Stimulated activated CD8-positive, alpha-beta memory T cell treated with anti-CD3 and anti-CD28 coated beads, Interleukin-4, amount 100 ng/mL, for 1 hour (primary cell): ENCODE measurements at places on chromosomes 4 and X.

DNA sequence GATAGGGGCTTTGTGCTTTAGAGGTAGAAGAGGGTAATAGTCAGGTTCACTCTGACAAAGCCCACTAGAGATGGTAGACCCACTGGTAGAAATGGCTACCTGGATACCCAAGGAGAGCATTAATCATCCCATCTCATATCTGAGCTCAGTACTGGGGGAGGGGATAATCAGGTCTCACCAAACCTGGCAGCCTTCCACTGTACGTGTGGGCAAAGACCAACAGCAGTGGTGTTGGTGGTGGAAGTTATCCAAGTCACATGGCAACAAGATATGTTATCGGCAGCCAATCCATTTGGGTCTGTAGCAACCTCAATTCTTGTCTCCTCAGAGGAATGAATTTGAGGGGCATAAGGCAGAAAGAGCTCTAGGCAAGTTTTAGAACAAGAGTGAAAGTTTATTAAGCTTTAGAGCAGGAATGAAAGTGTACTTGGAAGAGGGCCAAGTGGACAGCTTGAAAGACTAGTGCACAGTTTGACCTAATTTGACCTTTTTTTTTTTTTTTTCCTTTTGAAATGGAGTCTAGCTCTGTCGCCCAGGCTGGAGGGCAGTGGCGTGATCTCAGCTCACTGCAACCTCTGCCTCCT lies 67.0 kb upstream of the CXCL13 start:
- no peak for DNase-seq

DNA sequence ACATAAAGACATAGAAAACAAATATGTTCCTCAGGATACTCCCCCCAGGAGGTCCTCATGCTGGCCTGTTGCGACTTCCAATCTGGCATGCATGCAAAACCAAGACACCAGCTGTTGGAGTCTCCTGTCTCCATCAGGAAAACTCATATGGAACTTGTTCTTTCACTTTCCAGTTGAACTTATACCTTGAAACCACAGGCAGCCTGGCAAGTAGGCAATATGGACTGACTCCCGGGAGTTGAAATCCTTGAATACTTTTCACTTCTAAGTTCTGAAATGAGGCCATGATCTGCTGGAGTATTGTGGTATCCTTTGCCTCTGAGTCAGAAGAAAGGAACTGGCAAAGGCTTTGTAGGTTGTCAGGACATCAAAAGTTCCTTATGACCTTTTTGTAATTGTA lies 444.2 kb downstream of the IDS start:
- no peak for DNase-seq

DNA sequence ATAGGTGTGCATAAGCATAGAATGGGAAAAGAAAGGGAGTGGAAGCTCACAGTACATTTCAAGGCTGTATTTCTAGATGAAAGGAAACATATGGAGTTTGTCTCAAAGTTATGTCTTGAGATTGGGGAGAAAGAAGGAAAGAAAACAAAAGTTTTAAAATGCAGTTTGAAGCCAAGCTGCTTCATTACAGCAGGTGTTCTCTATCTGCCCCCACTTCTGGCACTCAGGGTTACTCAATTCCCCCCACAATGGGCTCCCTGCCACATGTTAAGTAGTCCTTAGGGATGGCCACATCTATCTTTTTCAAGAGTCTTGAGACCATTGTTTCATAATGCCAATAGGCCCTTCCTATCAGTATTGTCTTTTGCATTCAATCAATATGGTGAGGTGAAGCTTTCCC lies 367.4 kb upstream of the ANXA10 start:
- DNase-seq = no peak

GRCh38 chrX:95058815-95059214 lies 1384.8 kb downstream of the FAM133A start:
- DNase-seq = no peak

DNA sequence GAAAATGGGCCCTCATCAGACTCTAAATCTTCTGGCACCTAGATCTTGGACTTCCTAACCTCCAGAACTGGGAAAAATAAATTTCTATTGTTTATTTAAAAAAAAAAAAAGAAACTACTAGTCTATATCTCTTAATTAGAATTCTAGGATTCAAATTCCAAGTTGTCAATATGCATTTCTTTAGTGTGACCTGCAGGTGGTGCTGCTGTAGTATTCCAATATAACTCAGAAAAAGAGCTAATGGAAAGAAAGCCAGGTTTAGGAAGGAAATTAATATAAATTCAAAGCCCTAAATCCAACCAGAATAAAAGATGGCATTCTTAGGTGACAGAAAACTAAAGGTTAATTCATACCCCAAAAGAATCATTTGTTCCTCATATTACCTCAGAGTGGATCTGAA lies 80.0 kb upstream of the NALF2 start:
- DNase-seq = no peak

- no peak for DNase-seq
Observed at GRCh38 chr4:75511841-75512240, 2.4 kb downstream of the RCHY1 start.

DNA sequence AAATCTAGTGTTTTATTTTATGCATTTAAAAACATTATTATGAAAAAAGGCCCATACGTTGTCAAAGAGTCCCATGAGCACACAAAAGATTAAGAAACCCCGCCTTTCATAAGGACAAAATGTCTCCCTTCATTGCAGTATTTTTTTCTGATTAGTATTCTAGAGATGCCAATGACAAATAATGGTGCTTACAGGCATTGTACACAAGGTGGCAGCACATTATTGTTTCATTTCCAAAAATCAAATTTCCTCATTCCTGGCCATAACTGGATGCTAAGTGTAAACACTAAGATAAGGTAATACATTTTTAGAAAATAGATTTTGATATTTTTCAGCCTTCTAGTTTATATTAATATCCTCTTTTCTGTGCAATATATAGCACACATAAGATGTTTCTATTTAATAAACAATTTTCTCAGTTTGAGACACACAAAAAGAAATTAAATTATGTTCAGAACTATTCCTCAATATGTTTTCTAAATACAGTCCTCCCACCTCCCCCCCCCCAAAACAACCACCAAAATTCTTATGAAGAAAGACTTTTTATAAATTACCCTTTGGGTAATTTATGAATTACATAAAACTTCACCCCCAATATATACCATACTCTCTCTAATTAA lies 47.7 kb downstream of the TIGD2 start:
- no peak for DNase-seq

- DNase-seq = no peak
Observed at GRCh38 chr4:70994387-70995099, 1.1 kb downstream of the DCK start.

GRCh38 chr4:116881077-116881476 lies 204.3 kb downstream of the TRAM1L1 start:
- DNase-seq = no peak

- no peak for DNase-seq
Observed at GRCh38 chr4:150418757-150419410, 163.1 kb upstream of the MAB21L2 start.

DNA sequence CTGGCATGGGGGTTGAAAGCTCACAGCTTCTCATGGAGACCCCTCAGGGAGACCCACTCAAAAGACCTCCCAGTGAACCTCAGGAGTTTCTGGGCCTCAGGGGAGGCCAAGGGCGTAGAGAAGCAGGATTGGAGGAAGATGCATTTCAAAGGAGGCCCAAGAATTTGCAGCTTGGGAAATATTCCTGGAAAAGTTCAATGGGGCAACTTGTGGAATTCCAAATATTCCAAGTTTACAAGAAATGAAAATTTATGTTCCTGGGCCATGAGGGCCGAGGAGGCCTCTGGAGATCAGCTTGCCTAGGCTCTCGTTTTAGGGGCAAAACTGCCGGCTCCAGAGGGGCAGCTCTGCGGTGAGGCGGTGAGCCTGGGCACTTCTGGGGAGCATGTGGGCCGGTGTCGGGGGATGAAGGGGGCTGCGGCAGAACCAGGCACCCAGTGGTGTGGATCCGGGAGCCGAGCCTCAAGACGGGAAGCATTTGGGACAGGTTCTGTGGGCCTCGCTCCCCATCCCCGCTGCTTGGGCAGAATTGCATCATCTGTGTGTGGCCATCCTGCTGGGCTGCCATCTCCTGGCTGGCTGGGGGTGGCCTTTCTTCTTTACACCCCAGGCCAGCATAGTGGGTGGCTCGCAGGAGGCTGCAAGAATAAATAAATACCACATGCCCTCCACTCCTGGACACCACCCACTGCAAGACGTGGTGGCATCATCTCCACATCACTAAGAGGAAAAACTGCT lies 54.6 kb upstream of the GPR78 start:
- DNase-seq = no peak

DNA sequence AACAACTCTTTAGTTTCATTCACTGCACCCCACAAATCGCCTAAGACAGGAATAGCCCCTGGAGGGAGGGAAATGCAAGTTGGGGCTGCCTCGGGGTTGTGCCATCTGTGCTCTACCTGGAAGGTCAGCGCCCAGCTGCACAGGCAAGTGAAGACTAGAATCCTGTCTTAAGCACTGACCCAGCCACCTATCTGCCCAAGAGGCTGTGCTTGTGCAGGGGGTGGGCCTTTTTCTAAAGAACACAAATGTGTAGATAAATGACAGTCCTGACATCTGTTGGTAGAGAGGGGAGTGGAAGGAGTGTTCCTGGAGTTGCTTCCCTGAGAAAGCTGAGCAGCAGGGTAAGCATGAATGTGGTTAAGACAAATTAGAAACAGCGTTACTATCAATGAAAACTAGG lies 15.7 kb downstream of the ZNF518B start:
- no peak for DNase-seq
